ENCODE measurements at places on chromosomes 12 and 14. TPM values are rescaled to one million over a fixed set of nuclear protein-coding genes. Genes with fewer than 3 reads are reported as not detected.

GRCh38 chr14:82422230-82422629, 888.6 kb upstream of the SEL1L start:
- no peak overlapping the region for H3K4me3 ChIP-seq
- no peak overlapping the region for H3K27ac ChIP-seq
- no peaks in the 10 kb centered on the region for H3K27me3 ChIP-seq
- H3K36me3 ChIP-seq = no peaks in the 10 kb centered on the region
- no peaks in the 10 kb centered on the region for H3K4me1 ChIP-seq
- DNase-seq = no peak

- peaks cover 12% of the 10 kb centered on the region for H3K4me1 ChIP-seq
- H3K27me3 ChIP-seq = no peaks in the 10 kb centered on the region
- peaks cover 5% of the 10 kb centered on the region for H3K36me3 ChIP-seq
- H3K27ac ChIP-seq = no peak overlapping the region
- DNase-seq = no peak
These were observed 1.2 kb downstream of the ANKRD9 start for GRCh38 chr14:102508410-102508773.

Gene KRT80
- total RNA-seq = not detected

Gene SDSL
- not detected for total RNA-seq

Gene ALDH6A1
- 11.8 TPM for total RNA-seq

- no peak overlapping the region for H3K4me3 ChIP-seq
- no peaks in the 10 kb centered on the region for H3K4me1 ChIP-seq
- H3K27me3 ChIP-seq = no peaks in the 10 kb centered on the region
- DNase-seq = peak; percentile 2
- no peaks in the 10 kb centered on the region for H3K36me3 ChIP-seq
- H3K27ac ChIP-seq = no peak overlapping the region
These were observed 471.6 kb upstream of the FOXG1 start for GRCh38 chr14:28294834-28295440.

- no peaks in the 10 kb centered on the region for H3K36me3 ChIP-seq
- H3K27ac ChIP-seq = peak overlapping the region; percentile 95
- DNase-seq = no peak
- H3K4me3 ChIP-seq = peak overlapping the region; percentile 92
These were observed 746 bp downstream of the DNAI7 start for GRCh38 chr12:25194214-25194613.

Gene NRIP2
- total RNA-seq = not detected

- H3K27ac ChIP-seq = no peak overlapping the region
- H3K4me3 ChIP-seq = no peak overlapping the region
- H3K27me3 ChIP-seq = peaks cover 10% of the 10 kb centered on the region
- no peaks in the 10 kb centered on the region for H3K4me1 ChIP-seq
These were observed 129.3 kb upstream of the PMCH start for GRCh38 chr12:102326982-102327381.

DNA sequence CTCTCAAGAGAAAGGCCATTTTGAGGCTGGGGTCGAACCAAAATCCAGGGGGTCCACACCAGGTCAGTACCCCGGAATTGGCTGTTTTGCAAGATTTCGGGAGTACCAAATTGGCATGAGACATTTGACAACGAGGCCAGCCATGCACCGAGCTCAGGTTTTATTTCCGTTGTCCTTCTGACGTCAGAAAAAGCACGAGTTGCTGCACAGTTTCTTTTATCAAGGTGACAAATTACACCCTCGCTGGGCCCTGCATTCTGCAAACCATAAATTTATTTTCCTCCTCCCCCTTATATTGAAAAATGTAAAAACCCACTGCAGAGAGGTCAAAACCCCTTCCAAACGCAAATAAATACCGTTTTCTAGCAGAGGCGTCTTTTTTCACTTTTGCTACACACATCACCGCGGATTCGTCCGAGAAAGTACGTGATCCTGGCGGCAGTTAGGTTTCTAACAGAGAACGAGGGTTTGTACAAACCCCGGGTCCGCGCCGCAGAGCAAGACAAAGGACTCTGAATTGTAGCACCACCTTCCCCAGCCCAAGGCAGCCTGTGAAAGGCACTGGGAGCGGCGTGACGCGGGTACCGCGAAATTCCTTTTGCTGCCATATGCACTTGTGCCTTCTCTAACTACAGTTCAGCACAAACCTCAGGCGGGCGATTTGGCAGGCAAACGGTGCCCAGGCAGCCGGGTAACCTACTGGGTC, 1.8 kb downstream of the SLC38A1 start:
- H3K27ac ChIP-seq = no peak overlapping the region
- H3K4me1 ChIP-seq = peaks cover 28% of the 10 kb centered on the region
- H3K36me3 ChIP-seq = peaks cover 25% of the 10 kb centered on the region
- peak; percentile 80 for DNase-seq

Gene METTL1
- total RNA-seq = 29.6 TPM

- peaks cover 34% of the 10 kb centered on the region for H3K4me1 ChIP-seq
- H3K4me3 ChIP-seq = peak overlapping the region; percentile 40
- DNase-seq = peak; percentile 45
- peak overlapping the region; percentile 83 for H3K27ac ChIP-seq
These were observed 107.8 kb downstream of the DUSP6 start for GRCh38 chr12:89244536-89244935.

Gene DLGAP5
- total RNA-seq = 75.4 TPM

DNA sequence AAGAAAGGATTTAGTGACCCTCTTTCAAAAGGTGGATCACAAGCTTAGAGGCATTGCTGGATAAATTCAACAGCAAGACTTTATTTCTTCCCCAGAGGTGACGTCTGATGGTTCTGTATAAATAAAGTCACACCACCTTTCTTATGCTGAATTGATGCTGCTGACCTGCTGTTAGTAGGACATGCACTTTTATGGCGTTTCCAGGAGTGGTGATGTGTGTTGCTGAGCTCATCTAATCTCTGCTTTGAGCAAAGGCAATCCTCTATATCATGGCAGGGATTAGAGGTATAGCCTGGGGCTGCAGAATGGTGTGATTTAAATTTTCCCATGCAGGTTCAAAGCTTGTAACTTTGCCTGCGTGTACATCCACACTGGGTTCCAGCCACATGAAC, 94.9 kb downstream of the ETV6 start:
- no peaks in the 10 kb centered on the region for H3K27me3 ChIP-seq
- H3K27ac ChIP-seq = no peak overlapping the region
- peaks cover 17% of the 10 kb centered on the region for H3K4me1 ChIP-seq
- H3K4me3 ChIP-seq = no peak overlapping the region
- H3K36me3 ChIP-seq = no peaks in the 10 kb centered on the region

Gene KRT72
- 0.32 TPM for total RNA-seq

Gene FGD6
- 0.54 TPM for total RNA-seq

DNA sequence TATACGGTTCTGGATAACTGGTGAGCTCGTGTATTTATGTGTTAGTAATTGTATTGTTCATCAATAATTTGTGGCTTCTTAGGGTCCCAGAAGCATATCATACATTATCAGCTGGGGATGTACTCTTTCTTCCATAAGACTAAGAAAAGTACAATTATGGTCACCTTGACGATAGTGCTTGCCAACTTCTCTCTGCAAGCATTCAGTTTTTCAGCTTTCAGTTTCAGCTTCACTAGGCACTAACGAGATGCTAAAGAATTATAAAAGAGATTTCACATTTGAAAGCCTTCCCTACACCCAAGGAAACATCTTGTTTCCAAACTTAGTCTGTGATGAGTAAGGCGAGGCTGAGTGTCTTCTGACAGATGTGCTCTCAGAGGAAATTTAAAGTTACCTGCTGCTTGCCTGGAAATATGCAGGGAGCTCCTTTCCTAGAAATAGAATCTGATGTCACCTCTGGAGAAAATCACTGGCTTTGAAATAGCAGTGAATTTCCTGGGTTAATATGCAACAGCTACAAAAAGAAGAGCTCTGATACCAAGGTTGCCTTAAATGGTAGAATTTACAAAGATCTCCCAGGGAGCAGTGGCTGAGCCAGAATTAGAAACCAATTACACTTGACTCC, 1419.9 kb upstream of the TMEM132C start:
- H3K27me3 ChIP-seq = no peaks in the 10 kb centered on the region
- no peak for DNase-seq
- no peak overlapping the region for H3K27ac ChIP-seq
- no peaks in the 10 kb centered on the region for H3K4me1 ChIP-seq
- H3K4me3 ChIP-seq = no peak overlapping the region

Gene NAV3
- total RNA-seq = not detected

Gene IFNG-AS1
- total RNA-seq = 0.25 TPM

Gene ESPL1
- total RNA-seq = 63.4 TPM

DNA sequence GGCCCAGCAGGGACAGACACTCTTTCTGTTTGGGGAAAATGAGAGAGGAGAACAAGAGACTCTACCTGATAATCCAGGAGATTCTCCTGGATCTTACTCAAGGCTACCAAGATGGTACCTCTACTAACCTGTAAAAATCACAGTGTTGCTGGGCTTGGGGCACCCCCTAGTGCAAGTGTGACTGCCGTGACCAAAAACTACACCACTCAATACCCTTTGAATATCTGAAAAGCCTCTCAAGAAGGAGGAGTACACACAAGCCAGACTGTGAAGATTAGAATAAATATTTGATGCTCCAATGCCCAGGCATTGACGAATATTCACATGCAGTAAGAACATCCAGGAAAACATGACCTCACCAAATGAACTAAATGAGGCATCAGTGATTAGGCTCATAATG, 965.4 kb downstream of the LRFN5 start:
- no peaks in the 10 kb centered on the region for H3K36me3 ChIP-seq
- no peaks in the 10 kb centered on the region for H3K4me1 ChIP-seq
- DNase-seq = no peak
- no peaks in the 10 kb centered on the region for H3K27me3 ChIP-seq

DNA sequence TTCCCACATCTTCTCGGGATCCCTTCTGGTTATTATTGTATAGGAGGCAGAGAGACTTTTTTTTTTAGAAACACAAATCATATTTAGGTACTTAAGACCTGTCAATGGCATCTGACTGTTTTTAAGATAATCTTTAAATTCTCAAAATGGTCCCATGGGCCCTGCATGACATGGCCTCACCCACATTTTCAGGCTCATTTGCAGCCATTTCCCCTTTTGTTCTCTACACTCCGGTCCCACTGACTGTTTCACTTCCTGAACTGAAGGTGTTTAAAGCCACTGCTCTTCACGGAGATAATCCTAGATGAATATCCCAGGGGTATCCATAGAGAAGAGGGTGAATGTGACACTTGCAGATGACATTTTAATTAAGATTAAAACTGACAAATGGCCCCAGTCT, 12.3 kb upstream of the C12orf71 start:
- no peak overlapping the region for H3K4me3 ChIP-seq
- H3K4me1 ChIP-seq = no peaks in the 10 kb centered on the region
- H3K36me3 ChIP-seq = peaks cover 2% of the 10 kb centered on the region

- H3K4me3 ChIP-seq = no peak overlapping the region
- H3K4me1 ChIP-seq = no peaks in the 10 kb centered on the region
- no peaks in the 10 kb centered on the region for H3K36me3 ChIP-seq
These were observed 13.0 kb downstream of the TTC8 start for GRCh38 chr14:88837495-88837894.

Gene RFX4
- not detected for total RNA-seq

Gene ACOT6
- total RNA-seq = not detected

Gene SIX6
- total RNA-seq = not detected

DNA sequence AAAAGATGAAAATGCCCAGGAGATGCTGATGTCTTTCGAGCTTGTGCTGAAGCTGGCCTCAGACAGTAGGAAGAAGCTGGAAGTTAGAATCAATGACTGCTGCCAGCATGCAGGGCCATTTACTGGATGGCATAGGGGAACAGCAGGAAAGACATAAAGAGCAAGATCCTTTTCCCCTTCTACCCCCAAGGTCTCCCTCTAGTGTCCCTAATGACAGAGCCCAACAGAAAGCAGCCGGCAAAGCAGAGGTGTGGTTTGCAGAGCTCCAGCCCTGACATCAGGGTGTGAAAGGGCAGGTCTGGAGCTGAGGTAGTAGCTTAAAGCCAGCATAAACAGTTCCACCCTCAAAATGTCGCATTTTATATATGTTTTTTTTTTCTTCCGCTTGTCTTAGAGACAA, 1560.7 kb upstream of the TMEM132C start:
- H3K4me3 ChIP-seq = no peak overlapping the region
- H3K4me1 ChIP-seq = no peaks in the 10 kb centered on the region
- H3K27ac ChIP-seq = no peak overlapping the region
- H3K27me3 ChIP-seq = no peaks in the 10 kb centered on the region
- H3K36me3 ChIP-seq = no peaks in the 10 kb centered on the region

Gene PLEK2
- total RNA-seq = not detected

- no peaks in the 10 kb centered on the region for H3K27me3 ChIP-seq
- H3K36me3 ChIP-seq = no peaks in the 10 kb centered on the region
- no peak overlapping the region for H3K4me3 ChIP-seq
- DNase-seq = no peak
These were observed 270.9 kb downstream of the C12orf50 start for GRCh38 chr12:87758271-87758670.

DNA sequence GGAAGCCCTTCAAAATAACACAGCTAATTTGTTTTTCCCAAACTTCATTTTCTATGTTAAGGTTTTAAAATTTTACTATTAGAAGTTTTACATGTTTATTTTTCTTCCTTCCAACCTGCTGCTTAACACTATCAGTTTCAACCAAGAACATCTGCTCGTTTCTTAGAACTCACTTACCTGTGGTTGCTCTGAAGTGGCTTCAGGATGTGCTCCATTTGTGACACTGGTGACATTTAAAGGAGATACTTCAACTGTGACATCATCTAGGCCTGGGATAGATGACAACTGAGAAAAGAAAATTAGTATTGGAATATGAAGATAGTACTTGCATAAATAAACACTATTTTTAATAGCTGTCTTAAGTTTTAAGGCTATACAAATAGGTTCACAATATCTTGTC, 17.9 kb downstream of the WASHC3 start:
- H3K27me3 ChIP-seq = no peaks in the 10 kb centered on the region
- peaks cover 13% of the 10 kb centered on the region for H3K4me1 ChIP-seq
- peak overlapping the region; percentile 29 for H3K27ac ChIP-seq
- H3K4me3 ChIP-seq = no peak overlapping the region
- DNase-seq = peak; percentile 59

Gene OAS2
- 95.7 TPM for total RNA-seq

GRCh38 chr14:97538749-97539410, 741.7 kb downstream of the VRK1 start:
- no peaks in the 10 kb centered on the region for H3K27me3 ChIP-seq
- no peak overlapping the region for H3K27ac ChIP-seq
- H3K4me1 ChIP-seq = peaks cover 7% of the 10 kb centered on the region
- no peak for DNase-seq
- no peak overlapping the region for H3K4me3 ChIP-seq

Gene TPH2
- total RNA-seq = not detected

- DNase-seq = no peak
- H3K27me3 ChIP-seq = peaks cover 2% of the 10 kb centered on the region
- no peak overlapping the region for H3K27ac ChIP-seq
- H3K4me3 ChIP-seq = no peak overlapping the region
These were observed 41.0 kb downstream of the RPGRIP1 start for GRCh38 chr14:21320913-21321312.

DNA sequence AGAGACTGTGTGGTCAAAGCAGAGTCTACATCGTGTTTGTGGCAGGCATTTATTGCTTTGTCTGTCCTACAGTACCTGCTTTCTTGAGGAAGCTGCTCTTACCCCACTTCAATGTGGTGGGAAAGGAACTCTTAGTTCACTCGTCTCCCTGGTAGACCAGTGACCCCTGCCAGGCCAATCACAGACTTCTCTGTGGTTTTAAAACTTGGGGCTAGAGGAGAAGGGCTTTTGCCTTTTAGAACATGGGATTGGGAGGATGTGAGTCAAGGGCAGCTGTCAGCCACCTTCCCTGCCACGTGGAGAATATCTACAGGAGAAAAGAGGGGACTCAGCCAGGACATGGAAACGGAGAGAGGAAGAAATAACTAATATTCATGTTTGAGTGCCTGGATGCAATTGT, 36.8 kb upstream of the TMED10 start:
- peaks cover 4% of the 10 kb centered on the region for H3K27me3 ChIP-seq
- no peak overlapping the region for H3K27ac ChIP-seq
- peaks cover 15% of the 10 kb centered on the region for H3K4me1 ChIP-seq
- no peak for DNase-seq

Gene TAS2R13
- 0.36 TPM for total RNA-seq

GRCh38 chr14:44701563-44702263, 194.6 kb upstream of the FSCB start:
- DNase-seq = no peak
- H3K27ac ChIP-seq = no peak overlapping the region
- no peaks in the 10 kb centered on the region for H3K36me3 ChIP-seq
- H3K4me3 ChIP-seq = no peak overlapping the region
